ENCODE measurements at places on chromosomes 1 and 21. TPM values are rescaled to one million over a fixed set of nuclear protein-coding genes. Genes with fewer than 3 reads are reported as not detected.

Gene SPRR2B
- not detected for total RNA-seq

Gene MNDA
- not detected for total RNA-seq

Gene S100A7A
- total RNA-seq = not detected

Gene CFHR3
- total RNA-seq = not detected

Gene STIL
- 21.9 TPM for total RNA-seq

Gene TCHHL1
- not detected for total RNA-seq

Gene OR2M3
- not detected for total RNA-seq

Gene PRKAB2
- 6.8 TPM for total RNA-seq

Gene IQGAP3
- total RNA-seq = 8.6 TPM

Gene CD164L2
- not detected for total RNA-seq

Gene C1orf116
- not detected for total RNA-seq

Gene OXCT2
- 3.4 TPM for total RNA-seq

Gene HENMT1
- 30.6 TPM for total RNA-seq

Gene PTPN22
- 71.6 TPM for total RNA-seq

Gene RGS5
- total RNA-seq = 1.7 TPM

Gene ELAPOR1
- 12.5 TPM for total RNA-seq

Gene GPATCH3
- 14.5 TPM for total RNA-seq

Gene ID3
- 34.1 TPM for total RNA-seq

Gene C1QTNF12
- 0.96 TPM for total RNA-seq

Gene FGR
- total RNA-seq = 0.63 TPM

Gene C1orf53
- total RNA-seq = 1.7 TPM

Gene KCNA10
- not detected for total RNA-seq

Gene TSPAN2
- 1.2 TPM for total RNA-seq

Gene CELA2A
- total RNA-seq = not detected

Gene TTLL10
- not detected for total RNA-seq

Gene NEK2
- 19.2 TPM for total RNA-seq

Gene CLCA2
- total RNA-seq = not detected

Gene DAB1
- not detected for total RNA-seq

Gene GNAT2
- total RNA-seq = 1.3 TPM

Gene C1QB
- total RNA-seq = not detected

Gene C1orf87
- not detected for total RNA-seq

Gene HES3
- total RNA-seq = not detected

Gene DNAJC16
- total RNA-seq = 17.4 TPM

Gene CD53
- 201 TPM for total RNA-seq

Gene DMBX1
- not detected for total RNA-seq

Gene FCN3
- total RNA-seq = not detected

Gene OR2AK2
- total RNA-seq = not detected

Gene LRRC53
- not detected for total RNA-seq

Measured in activated CD8-positive, alpha-beta memory T cell treated with anti-CD3 and anti-CD28 coated beads for 36 hours (primary cell).